ENCODE measurements at places on chromosomes 16 and 17. TPM values are rescaled to one million over a fixed set of nuclear protein-coding genes. Genes with fewer than 3 reads are reported as not detected.

HS3ST3A1 gene
- 0.57 TPM for total RNA-seq

NOL11 gene
- 25.0 TPM for total RNA-seq

CSF3 gene
- total RNA-seq: not detected

MYH11 gene
- 17.9 TPM for total RNA-seq

ATAD5 gene
- total RNA-seq: 0.65 TPM

FBXW10 gene
- total RNA-seq: not detected

GRCh38 chr17:78103311-78103710, 25.2 kb downstream of the TMC6 start:
- no peak for DNase-seq

DNA sequence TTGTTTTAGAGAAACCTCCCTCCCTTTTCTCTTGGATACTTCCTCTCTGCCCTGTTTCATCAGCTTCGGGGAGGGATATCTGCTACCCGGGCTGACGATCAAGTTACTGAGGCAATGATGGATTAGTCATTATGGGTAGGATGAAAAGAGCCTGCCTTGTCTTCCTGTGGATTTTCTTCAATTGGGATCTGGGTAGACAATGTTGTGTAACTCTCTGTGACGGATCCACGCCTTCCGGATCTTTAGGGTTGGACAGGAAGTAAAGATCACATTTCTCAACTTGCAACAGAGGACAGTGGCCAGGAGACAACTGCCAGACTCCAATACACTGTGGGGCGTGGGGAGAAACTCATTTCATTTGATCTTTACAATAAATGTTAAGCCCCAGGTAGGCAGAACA, 11.3 kb upstream of the CHST6 start:
- no peak for DNase-seq

DNA sequence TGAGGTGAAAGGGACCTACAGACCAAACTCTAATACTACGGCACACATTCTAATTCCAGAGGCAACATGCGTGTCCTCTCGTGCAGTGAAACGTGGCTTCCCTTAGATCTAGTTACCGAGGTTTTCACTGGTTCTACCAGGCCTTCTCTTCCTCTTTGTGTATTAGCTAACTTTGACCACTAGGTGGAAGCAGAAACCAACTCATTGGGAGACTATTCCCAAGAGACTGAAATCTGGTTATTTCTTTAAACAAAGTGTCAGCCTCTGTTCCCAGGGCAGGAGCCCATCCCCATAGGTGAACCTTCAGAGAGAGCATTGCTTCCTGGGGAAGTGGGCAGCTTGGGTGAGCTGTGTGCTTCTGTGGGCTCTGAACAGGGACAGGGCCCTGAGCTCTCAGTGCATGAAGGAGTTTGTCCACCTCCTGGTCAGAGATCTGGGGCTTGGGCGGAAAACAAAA, 19.7 kb upstream of the RCVRN start:
- no peak for DNase-seq

DNA sequence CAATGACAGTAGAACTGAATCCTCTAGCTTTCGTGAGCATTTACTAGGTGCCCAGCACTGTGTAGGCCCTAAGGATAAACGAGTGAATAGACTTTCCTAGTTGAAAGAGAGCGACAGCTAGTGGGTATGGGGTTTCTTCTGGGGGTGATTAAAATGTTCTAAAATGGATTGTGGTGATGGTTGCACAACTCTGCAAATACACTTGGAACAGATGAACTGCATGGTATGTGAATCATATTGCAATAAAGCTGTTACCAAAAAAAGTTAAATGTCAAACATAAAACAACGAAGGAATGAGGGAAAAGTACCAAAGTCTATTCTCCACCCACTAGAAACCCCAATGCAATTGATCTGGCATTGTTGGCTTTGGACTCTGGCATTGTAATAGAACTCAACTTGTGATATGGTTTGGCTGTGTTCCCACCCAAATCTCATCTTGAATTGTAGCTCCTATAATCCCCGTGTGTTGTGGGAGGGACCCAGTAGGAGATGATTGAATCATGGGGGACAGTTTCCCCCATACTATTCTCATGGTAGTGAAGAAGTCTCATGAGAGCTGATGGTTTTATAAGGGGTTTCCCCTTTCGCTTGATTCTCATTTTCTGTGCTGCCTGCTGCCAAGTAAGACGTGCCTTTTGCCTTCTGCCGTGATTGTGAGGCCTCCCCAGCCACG, 70.5 kb downstream of the MARF1 start:
- DNase-seq: no peak

DNA sequence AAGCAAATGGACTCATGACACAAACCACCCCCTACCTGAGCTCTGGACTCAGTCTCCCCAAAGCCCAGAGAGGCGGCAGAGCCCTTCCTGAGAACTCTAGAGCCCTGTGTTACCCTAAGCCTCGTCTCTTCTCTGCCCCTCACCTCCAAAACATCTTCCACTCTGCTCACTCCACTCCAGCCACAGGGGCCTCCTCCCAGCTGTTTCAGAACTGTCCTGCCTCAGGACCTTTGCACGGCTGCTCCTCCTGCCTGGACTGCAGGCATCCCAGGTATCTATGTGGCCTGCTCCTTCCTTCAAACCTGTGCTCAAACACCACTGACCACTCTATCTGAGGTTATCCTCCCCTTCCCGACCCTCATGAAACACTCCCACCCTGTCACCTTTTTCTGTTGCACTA, 12.9 kb upstream of the LITAF start:
- no peak for DNase-seq

DNA sequence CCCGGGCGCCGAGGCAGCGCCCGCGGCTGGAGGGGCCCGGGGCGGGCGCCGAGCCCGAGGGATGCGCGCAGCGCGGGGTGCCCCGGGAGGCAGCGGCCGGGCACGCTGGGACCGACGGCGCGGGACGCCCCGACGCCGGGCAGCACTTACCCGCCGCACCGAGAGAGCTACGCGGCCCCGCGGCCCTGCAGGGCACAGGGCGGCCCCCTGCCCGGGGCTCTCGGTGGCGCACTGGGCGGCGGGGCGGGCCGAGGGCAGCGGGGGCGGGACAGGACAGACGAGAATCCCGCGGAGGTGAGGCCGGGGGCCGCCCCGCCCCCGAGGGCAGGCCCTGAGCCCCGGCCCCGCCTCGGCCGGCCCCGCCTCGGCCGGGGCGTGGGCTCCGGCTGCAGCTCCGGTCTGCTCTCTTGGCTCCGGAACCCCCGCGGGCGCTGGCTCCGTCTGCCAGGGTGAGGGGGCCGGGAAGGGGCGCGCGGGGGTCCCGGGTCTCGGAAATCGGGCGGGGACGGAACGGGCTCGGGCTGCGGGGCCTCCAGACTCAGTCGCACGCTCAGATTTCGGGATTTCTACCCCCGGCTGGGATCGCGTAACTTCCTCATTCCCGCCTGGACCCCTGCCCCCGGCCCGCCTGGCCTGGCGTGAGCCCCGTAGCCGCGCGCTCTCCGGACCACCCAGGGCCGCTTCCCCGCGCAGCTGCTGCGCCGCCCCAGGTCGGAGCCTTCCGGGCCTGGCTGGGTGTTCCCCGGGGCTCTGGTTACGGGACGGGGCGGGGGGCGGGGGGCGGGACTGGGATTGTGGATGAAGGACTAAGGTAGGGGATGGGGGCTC, at the start of gene PLD2:
Gene PLD2, plus strand, starts transcription at position 376 of the 828 bp plus-strand sequence. CDS start 621 bp downstream, outside the sequence.
- peak; percentile 95 for DNase-seq

- no peak for DNase-seq
Observed at GRCh38 chr17:44402564-44403172, 13.2 kb upstream of the ITGA2B start.

DNA sequence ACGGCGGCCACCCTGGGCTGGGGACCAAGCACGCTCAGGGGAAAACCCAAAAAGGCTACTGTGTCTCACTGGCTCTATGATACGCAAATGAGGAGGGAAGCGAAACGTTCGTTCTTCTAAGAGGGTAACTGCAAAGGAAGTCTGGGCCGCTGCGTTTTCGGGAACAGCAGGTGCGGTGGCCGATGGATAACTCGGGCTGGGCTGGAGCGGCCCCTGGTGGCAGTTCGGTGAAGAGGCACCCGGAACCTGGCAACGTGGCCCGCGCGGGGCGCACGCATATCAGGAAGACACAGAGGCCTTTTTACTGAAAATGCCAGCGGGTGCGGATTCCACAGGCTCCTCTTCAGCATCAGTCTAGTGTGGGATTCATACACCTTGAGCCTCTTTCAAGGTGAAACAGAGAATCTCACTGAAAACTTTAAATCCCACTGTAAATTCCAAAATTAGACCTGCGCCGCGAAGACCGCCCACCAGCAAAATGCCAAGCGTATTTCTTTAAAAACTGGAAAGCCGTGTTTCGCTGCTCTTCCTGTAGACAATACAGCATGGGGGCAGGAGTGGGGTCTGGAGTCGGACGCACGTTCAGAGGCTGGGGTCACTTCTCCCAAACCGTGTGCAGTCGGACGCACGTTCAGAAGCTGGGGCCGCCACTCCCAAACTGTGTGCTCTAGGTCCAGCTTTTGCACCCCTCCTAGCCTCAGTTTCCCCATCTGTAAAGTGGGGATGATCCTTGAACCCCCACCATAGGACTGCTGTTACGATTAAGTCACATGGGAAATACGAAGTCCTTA, 44.4 kb upstream of the METTL9 start:
- DNase-seq: peak; percentile 97

GRCh38 chr17:28904800-28905199, 1.9 kb upstream of the DHRS13 start:
- no peak for DNase-seq

DNA sequence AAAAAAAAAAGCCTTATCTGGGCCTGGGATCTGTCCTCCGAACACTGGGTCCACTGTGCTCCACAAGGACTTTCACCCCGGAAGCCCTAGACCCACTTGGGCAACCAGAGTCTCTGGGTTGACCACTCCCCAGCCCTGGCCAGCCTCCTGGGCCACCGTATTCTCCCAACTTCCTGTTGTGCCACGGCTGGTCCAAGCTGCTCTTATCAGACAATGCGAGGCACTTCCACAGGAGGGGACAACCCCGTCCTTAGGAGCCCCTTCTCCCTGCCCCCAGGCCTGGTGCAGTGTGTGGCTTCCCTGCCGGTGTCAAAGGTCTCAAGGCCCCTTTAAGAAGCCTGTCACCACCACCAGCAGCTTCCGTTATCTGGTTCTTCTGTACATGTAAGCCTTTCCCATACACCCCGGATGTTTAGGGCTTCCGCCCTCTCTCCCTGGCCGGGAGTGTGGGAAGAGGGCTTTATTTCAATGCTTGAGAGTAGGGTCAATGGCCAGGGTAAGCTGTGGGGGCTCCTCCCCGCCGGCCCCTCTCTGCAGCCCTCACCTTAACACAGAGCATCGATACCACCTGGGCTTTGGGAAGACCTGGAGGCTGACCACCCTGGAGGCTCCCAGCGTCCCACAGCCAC, 313.0 kb downstream of the SEC14L1 start:
- peak; percentile 81 for DNase-seq

GRCh38 chr16:87627542-87628245, 25.4 kb downstream of the JPH3 start:
- DNase-seq: peak; percentile 22

DNA sequence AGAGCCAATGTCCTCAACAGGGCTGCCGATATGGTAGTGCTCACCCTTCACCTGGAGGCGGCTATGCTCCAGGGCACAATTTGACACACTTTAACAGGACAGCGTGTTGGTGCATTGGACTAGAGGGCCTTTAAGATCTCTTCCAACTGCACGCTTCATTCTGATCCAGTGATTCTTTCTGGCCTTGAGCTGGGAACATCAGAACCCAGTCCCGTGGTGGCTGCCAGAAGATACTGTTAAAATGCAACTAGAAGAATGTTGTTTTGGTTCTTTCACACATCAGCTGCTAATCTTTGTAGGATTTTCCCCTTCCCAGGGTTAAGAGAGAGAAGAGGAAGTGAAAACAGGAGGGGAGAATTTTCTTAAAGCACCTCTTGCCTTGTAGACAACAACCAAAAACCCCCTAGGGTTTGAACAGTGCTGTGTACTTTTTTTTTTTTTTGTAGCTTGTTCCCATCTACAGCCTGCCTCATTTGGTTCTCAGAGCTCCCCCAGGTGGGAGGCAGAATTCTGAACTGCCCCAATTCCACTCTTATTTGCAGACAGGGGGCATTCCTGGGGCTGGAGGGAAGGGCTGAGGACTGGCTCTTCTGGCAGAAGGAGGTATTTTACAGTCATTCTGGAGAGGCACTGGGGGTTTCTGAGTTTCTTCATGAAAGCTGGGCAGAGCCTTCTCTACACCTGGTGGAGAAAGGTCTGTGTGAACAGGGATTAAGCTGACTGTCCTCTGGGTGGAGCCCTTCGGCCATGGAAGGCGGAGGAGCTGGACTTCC, 32.4 kb downstream of the SMARCE1 start:
- no peak for DNase-seq

DNA sequence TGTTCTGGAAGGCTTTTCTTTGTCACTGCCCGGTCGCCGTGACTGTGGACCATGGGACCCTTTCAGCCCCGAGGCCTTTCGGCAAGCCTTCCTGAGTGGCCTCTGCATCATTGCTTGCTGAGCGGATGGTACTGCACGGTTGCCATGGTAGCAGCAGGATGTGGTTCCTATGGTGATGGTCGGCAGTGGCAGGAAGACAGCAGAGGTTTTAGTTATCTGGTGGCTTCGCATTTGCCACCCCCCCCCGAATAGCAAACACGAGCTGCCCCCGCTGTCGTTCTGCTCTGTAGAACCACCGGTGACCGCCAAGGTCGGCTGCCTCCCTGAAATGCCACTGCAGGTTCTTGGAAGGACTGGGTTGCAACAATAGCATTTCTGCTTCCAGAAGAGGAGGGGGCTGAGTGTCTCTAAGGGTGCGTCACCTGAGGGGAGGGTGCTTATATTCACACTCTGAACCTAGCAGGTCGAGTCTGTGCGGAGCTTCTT, 76.6 kb downstream of the CMIP start:
- DNase-seq: no peak

GRCh38 chr16:78348068-78348467, 248.6 kb downstream of the WWOX start:
- no peak for DNase-seq

DNA sequence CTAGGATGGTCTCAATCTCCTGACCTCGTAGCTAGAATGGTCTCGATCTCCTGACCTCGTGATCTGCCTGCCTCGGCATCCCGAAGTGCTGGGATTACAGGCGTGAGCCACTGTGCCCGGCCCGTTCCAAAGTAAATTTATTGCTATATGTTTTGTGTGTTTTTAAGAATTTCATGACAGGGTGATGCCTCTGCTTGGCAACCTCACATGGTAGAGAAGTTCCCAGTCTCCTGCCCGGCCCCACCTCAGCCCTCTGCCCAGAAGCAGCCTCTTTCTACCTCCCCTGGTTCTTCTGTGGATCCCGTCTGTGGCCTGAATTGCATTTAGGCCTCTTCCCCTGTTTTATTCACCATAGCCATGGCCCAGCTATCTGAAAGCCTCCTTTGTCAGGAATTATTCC, 55.0 kb downstream of the B9D1 start:
- no peak for DNase-seq

- no peak for DNase-seq
Observed at GRCh38 chr16:48555155-48555554, 54.8 kb downstream of the N4BP1 start.

GRCh38 chr17:68993112-68993511, 37.9 kb upstream of the ABCA8 start:
- no peak for DNase-seq

DNA sequence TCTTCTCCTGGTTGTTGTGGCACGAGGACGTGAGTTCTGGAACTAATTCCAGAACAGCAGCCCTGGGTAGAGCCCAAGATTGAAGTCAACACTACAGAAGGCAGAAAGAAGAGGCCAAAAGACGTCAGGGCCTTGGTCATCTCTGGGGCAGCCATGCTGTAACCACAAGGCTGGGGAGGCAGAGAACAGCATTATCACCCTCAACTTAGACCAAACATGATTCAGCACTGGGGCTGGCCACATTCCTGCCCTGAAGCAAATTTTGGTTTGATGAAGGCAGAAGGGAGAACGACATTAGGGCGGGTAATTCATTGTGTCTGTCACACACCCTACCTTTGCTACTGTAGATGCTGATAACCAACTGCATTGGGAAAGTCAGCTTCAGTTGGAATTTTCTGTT, 9.7 kb upstream of the ALOX15B start:
- no peak for DNase-seq

- no peak for DNase-seq
Observed at GRCh38 chr16:9091867-9092281, 430 bp downstream of the HAPSTR1 start.
